ENCODE measurements at places on chromosomes 5 and 9.

- H3K4me1 ChIP-seq = peaks cover 32% of the 10 kb centered on the region
- H3K4me3 ChIP-seq = no peak overlapping the region
- H3K27ac ChIP-seq = peak overlapping the region; percentile 10
- no peaks in the 10 kb centered on the region for H3K36me3 ChIP-seq
- no peak for DNase-seq
These were observed 141.1 kb downstream of the PIK3R1 start for GRCh38 chr5:68356623-68357022.

DNA sequence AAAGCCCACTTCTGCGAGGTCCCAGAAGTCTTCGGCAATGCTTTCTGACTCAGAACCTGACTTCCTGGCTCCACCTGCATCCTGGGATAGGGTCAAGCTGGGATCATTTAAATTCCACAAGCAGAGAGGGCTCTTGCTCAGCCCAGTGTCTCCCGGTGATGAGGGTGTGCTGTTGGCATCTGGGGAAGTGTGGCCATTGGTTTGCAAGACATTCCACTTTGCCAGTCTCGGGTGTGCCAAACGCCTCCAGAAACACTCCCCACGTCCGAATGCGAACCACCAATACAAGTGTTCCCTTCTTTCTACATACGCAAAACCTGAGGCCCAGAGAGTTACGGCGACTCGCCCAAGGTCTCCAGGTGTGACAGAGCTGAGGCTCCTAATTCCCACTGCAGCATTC is 43.1 kb upstream of the FCN2 start:
- H3K36me3 ChIP-seq = peaks cover 5% of the 10 kb centered on the region
- peak overlapping the region; percentile 25 for H3K27ac ChIP-seq
- DNase-seq = no peak
- H3K4me1 ChIP-seq = peaks cover 4% of the 10 kb centered on the region
- H3K27me3 ChIP-seq = no peaks in the 10 kb centered on the region
- H3K4me3 ChIP-seq = no peak overlapping the region

DNA sequence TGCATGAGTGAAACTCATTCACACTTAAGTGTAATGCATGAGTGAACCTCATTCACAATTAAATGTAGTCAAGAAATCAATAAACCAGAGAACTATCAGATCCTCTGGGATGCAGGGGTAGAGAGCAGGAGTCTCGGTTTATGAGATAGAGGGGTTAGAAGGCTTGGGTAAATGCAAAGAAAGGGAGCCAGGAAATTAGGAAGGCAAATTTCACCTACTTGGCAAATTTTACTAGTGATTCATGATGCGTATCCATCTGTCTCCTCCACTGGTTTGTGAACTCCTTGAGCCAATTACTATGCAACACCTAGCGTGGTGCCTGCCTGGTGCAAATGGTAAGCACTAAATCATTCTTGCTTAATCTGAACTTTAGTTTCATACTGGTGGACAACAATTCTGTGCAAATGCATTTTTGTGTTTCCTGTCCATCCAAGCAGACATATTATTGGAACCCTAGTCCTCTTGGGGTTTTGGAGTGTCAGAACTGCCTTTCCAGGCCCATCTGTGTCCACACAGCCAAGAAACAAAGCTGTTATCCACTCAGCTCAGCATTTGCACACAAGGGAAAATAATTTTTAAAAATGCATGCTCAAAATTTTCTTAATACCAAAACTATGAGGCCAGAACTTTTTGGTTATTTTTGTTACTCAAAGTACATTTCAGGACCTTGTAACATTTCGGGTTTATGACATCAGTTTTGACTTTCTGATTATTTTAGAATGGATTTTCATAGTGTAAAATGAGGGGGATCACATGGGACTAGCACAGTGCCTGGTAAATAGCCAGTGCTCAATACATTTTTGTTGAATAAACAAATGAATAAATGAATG is 5.2 kb downstream of the HAPLN1 start:
- peaks cover 68% of the 10 kb centered on the region for H3K4me1 ChIP-seq
- peak overlapping the region; percentile 17 for H3K4me3 ChIP-seq
- no peak for DNase-seq
- peaks cover 2% of the 10 kb centered on the region for H3K36me3 ChIP-seq
- H3K27ac ChIP-seq = peak overlapping the region; percentile 39

GRCh38 chr5:165928971-165929370 is 2362.5 kb upstream of the WWC1 start:
- H3K27ac ChIP-seq = no peak overlapping the region
- no peak overlapping the region for H3K4me3 ChIP-seq
- DNase-seq = no peak
- no peaks in the 10 kb centered on the region for H3K36me3 ChIP-seq

DNA sequence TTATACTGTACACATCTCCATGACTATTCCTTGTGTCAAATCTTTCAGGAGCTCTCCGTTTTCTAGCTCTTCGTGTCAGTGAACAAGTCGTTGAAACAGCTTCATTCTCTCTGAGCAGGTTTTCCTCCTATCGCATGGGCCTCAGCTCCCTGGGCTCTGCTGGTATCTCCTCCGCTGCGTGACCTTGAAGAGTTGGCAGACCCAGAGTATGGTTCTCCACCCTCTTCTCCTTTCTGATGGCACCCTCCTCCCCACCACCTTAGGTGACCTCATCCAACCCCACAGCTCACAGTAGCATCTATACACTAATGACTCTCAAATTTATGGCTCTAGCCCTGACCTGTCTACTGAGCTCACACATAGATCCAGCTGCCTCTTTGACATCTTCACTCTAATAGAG is 36.0 kb upstream of the PDE8B start:
- H3K4me3 ChIP-seq = no peak overlapping the region
- H3K36me3 ChIP-seq = no peaks in the 10 kb centered on the region
- no peaks in the 10 kb centered on the region for H3K4me1 ChIP-seq
- no peak for DNase-seq
- peaks cover 22% of the 10 kb centered on the region for H3K27me3 ChIP-seq

DNA sequence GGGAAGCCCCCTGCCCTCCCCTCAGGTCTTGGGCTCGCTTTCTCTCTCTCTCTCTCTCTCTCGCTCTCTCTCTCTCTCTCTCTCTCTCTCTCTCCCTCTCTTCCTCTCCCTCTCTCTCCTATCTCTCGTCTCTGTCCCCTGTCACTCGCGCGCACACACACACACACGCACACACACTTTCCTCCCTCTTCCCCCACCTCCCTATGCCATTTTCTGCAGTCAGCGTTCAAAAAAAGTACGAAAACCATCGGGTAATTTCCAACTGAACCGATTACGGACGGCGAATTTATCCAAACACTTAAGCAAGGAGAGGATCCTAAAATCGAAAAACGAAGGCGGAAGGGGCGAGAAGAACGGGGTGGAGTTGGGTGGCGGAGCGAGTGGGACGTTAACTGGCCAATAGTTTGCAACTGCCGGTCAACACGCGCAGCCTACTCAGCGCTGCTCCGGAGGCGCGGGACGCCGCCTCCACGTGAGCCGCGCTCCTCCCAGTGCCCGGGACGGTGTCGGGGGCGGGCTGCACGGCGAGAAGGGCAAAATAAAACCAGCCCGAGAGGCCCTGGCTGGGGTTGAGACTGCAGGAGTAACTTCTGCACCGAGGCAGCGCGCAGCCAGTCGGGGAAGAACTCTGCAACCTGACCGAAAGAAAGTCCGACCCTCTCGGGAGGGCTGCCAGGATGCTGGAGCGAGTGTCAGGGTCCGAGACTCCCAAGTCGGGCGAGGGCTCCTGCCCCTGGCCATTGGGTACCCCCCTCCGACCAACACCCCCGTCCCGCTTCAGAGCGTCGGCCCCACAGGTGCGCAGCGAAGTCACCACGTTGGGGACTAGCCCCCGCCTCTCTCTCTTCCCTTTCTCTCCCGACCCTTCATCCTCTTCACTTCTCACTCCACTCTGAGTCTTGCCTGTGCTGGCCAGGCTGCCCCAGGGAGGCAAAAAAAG is 24.9 kb upstream of the ELAVL2 start:
- peaks cover 25% of the 10 kb centered on the region for H3K4me1 ChIP-seq
- H3K36me3 ChIP-seq = no peaks in the 10 kb centered on the region
- H3K27me3 ChIP-seq = peaks cover 23% of the 10 kb centered on the region
- peak overlapping the region; percentile 54 for H3K27ac ChIP-seq
- H3K4me3 ChIP-seq = peak overlapping the region; percentile 94

- peaks cover 87% of the 10 kb centered on the region for H3K4me1 ChIP-seq
- H3K27me3 ChIP-seq = peaks cover 3% of the 10 kb centered on the region
- peak; percentile 73 for DNase-seq
These were observed 48.9 kb downstream of the CXXC5 start for GRCh38 chr5:139696894-139697658.

DNA sequence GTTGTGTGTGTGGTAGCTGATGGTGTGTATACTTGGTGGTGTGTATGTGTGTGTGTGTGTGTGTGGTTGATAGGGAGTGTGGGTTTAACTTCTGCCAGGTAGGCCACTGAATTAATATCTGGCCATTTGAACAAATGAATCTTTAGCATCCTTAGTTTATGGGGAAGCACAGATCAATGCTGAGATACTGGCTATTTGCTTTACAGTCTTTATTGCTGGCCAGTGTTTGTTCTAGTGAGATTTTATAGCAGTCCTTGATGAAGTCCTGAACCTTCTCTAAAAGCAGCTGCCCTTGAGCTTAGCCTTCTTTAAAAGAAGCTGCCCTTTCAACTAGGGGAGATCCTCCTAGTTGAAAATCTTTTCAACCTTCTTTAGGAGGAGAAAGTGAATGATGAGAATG is 69.3 kb downstream of the MACIR start:
- no peaks in the 10 kb centered on the region for H3K36me3 ChIP-seq
- H3K4me1 ChIP-seq = peaks cover 21% of the 10 kb centered on the region
- no peak for DNase-seq
- peak overlapping the region; percentile 0 for H3K4me3 ChIP-seq
- H3K27me3 ChIP-seq = peaks cover 8% of the 10 kb centered on the region
